Activated naive CD4-positive, alpha-beta T cell treated with anti-CD3 and anti-CD28 coated beads, Interleukin-2, amount 10 ng/mL, durations not matched to agents 7 days and 5 days (primary cell): ENCODE measurements at places on chromosomes 2 and 18.

DNA sequence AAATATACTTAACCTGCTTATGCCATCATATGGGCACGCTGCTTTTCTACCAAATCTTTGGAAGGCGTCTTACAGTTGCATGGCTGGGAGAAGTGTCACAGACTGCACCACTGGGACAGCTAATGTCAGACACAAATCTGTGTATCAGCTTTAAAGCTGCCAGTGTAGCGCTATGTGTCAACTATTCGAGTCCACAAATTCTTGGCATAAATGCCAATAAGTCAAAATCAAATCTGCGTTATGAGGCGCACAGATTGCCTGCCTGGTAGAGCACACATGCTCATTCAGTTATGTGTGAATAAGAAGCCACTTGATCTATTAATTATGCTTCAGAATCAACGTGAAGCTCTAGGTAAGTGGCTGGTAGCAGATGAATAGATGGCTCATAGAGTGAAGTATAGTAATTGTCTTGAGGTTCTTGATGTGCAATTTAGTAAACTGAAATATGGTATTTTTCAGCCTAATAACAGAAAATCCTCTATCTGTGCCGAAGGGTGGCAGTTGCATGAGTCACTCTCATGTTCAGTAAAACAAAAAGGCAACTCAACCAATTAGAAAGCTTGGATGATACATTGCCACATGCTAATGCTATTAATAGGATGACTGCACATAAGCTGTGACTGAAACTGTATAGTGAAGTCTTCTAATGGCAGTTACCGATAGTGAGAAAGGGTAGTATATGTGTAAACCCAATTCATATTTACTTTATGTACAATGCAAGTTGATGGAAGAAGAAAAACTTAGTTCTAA lies 52.0 kb downstream of the DCC start:
- no peak for DNase-seq

GRCh38 chr2:118834440-118834810 lies 13.0 kb downstream of the EN1 start:
- DNase-seq, result no peak

GRCh38 chr2:26743852-26744251 lies 20.2 kb upstream of the SLC35F6 start:
- DNase-seq, result no peak

GRCh38 chr2:128344101-128344500 lies 25.4 kb upstream of the HS6ST1 start:
- no peak for DNase-seq

- DNase-seq, result no peak
These were observed 739.5 kb downstream of the SOCS6 start for GRCh38 chr18:71028285-71028762.

DNA sequence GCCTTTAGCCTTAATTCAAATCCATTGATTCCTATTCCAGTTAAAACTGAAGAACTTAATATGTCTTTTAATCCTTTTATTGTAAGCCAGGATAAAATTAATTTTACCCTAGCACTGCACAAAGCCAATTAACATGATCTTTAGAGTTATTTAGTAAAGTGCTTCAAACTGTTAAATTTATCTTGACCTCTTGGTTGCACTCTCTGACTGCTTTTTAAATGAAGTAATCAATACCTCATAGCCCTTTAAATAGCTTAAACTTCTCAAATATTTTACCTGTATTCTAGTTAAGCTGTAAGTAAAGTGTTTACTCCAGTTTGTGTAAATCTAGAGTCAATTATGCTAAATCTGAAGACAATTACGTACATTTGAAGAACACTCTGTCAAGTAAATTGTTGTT lies 221.0 kb downstream of the WDR7 start:
- DNase-seq, result no peak

DNA sequence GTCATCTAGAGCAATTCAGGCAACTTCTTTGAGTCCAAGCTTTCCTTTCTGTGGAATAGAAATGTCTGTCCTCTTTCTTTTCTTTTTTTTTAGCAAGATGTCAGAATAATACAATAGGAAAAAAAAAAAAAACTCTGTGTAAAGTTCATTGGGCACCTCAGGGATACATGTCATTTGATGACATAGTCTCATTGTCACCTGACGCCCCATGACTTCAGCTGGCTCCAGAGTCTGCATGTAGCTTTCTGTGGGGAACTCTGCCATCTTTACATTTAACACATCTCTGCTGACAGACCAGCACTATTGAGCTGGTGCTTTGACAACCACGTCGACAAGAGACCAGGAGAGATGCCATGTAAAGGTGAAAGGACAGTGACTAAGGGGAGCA lies 172.5 kb upstream of the KLF7 start:
- DNase-seq, result no peak

DNA sequence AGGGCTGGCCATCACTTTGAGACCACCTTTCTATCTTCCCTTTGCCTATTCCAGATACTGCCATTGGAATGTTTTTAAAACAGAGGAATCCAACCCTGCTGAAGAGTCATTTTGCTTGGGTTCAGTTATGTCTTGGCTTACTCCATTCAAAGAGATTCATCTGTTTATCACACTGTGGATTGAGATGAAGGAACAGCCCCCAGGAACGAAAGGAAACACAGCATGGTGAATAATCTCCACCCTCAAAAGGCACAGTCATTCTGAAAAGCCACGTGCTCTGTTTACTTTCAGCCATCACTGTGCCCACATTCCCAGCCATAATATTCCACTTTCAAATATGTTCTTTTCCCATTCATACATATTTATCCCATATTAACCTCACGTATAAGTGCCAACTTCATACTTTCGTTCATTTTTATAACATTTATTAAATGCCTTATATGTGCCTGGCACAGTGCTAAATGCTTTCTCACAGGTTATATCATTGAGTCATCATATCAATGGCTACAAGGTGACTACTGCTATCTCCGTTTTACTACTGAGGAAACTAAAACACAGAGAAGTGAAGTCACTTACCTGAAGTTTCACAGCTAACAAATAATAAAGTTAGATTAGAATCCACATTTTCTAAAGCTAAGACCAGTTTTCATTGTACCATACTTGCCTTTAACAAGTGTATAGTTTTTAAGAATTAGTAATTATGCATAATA lies 143.6 kb downstream of the OSR1 start:
- DNase-seq, result no peak

GRCh38 chr2:209772290-209772685 lies 656 bp downstream of the UNC80 start:
- DNase-seq, result no peak

GRCh38 chr2:105876191-105876590 lies 131.5 kb downstream of the NCK2 start:
- no peak for DNase-seq

- no peak for DNase-seq
These were observed 217.3 kb downstream of the SEPTIN10 start for GRCh38 chr2:109396202-109397180.

- no peak for DNase-seq
These were observed 41.7 kb downstream of the RAMP1 start for GRCh38 chr2:237900891-237901831.

- DNase-seq, result no peak
These were observed 41.1 kb upstream of the OTX1 start for GRCh38 chr2:63009490-63009889.

DNA sequence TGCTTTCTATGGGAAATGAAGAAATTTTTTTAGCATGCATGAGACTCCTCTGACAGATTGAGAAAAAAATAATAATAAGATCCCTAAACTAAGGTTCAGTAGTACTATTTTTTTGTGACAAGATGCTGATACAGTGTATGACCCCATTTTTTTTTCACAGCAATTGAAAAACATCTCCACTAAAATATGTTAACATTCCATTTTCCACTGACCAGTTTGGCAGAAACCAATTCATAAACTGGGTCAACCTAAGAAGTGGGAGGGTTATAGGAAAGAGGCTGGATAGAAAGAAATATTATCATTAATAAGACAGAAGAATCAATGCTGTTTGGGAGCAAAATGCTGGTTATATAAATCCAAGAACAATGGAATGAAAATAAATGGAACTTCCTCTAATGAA lies 182.7 kb downstream of the ANTXR1 start:
- DNase-seq, result no peak

DNA sequence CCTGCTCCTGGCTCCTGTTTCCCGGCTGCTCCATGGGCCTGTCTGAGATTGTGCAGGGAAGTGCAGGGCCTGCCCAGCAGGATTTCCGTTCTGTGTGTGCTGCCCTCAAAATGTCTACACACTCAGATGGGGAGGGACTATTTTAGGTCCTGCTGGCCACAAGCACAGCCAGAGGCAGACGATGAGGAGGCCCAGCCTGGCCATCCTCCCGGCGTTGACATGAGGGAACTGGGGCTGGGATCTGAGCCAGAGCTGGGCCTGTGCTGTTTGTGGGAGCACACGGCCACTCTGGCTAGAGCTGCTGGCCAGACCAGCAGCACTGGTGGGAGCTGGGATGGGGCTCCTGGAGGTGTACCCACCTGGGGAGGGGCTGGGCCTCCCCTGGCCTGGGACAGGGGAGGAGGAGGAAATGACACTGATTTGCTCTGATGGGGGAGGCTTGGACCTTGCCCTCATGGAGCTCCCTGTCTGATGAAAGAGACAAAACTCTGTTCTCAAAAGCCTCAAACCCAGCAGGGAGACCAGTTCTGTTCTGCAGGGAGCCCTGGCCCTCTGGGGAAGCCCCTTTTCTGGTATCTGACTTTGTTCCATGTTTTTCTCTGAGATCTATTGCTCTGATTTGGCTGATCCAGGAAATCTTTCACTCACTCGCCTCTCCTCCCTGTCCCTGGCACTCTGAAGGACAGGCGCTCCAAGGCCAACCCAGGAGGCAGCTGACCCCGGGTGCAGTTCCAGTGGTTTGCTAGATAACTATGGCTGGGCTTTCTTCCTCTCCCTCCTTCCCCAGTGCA lies 161.8 kb downstream of the DYSF start:
- DNase-seq, result no peak

DNA sequence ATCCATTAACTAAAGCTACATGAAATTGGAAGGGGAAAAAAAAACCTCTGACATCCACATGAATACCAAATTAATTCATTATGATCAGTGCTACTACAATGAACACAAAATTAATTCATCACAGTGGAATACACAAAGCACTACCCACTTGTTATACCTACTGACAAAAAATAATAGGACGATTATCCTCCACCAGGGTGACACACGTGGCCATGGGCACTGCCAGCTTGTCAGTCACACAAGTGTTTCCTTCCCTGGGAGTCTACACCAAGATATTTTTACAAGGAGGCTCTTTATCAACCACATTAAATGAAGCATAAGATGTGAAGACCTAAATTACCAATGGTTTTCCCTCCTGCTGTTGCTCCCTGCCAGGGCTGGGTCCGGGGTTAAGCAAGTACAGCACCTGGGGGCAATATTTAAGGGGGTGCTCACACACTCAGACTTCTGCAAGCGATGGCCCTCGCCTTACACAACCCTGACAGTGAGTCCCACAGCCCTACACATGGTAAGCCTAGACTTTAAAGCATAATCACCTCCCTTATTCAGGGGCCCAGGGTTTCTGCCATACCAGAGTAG lies 90.1 kb downstream of the TCF4 start:
- no peak for DNase-seq

- no peak for DNase-seq
These were observed 70.9 kb downstream of the LRRFIP1 start for GRCh38 chr2:237698358-237698694.

DNA sequence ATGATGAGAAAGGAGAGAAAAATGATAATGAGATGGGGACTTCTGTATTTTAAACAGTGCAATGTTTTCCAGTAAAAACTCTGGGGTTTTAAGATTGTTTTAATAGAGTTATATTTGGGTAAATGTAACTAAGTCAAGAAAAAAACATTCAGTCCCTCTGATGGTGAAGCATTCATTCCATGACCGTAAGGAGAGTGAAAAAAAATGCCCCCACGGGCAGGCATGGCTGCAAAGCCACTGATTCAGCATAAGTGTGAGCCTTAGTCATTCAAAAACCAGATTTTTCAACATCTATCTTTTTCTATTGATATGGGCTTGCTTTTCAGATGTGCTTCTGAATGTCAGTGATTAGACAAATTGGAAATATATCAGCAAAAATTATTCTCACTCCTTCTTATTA lies 957.8 kb downstream of the SLC4A3 start:
- DNase-seq, result no peak

DNA sequence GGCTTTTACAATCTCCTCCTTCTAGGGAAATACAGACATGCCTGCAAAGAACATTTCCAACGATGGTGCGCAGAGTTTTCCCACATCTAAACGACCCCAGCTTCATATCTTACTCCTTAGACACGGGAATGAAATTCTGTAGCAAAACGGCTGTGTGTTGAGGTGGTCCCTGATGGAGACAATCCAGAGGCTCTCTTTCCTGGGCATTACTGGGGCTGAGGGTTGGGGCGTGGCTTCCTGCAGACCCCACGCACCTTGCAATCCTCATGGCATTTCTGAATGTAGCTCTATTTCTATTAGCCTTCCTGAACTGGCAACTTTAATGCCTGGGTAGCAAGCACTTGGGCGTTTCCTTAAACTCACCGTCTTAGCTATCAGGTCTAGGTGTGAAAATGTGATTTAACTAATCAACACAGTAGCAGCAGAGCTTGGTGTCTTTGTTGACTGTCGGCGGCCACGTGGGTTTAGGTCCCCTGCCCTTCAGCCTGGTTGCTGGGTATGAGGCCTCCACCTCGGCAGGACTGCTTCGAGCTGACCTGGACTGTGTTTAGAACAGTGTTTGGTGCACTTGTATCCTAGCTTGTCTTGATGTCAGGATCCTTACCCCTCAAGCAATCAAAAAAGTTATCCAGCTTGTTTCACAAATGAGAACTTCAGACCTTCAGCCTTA lies 242.8 kb downstream of the GBX2 start:
- no peak for DNase-seq

GRCh38 chr18:67553437-67553836 lies 36.9 kb upstream of the DSEL start:
- no peak for DNase-seq

DNA sequence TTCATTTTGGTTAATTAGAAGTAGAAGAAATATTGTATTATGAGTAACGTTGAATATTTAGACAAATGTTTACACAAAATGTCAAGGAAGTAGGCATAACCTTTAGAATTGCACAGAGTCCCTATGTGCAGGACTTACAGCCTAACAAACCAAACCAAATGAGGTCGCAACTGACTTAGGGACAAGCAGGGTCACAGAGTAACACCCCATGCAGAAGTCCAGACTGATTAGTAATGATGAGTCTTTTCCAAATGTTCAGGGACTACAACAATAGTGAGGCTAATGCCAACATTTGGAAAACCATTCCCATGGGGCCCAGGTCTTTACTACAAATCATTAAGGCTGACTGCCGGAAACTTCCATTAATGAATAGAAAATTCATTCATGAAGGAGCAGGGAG lies 452.5 kb upstream of the CHAC2 start:
- no peak for DNase-seq

DNA sequence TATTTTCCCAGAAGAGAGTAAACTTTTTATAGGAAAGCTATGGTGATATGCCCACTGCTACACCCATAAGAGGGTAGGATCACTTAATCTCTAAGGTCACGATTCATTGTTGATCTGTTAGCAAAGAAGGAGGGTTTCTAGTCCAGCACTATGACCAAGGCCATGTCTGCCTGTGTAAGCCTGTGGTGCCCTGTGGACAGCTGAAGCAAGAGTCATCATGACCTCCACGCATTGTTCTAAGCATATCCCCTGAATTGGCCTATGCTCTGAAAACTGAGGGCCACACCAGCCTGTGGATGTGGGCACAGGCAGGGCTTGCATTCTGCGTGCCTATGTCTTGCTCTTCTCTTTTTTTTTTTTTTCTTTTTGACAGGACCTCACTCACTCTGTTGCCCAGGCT lies 89.8 kb upstream of the SMIM21 start:
- DNase-seq, result no peak

- DNase-seq, result no peak
These were observed 39.7 kb downstream of the EPB41L5 start for GRCh38 chr2:120052597-120052996.

- DNase-seq, result no peak
These were observed 24.3 kb downstream of the RHOB start for GRCh38 chr2:20471148-20471547.

- peak; percentile 73 for DNase-seq
These were observed 36.9 kb upstream of the SLC14A1 start for GRCh38 chr18:45686891-45687611.
